Muscle of leg (tissue), 16 donors: ENCODE measurements at places on chromosomes 7 and 10.

GRCh38 chr7:121271098-121271497 is 57.7 kb upstream of the WNT16 start:
- DNase-seq, result no peak
- no peaks in the 10 kb centered on the region for H3K27me3 ChIP-seq
- H3K4me1 ChIP-seq, result no peaks in the 10 kb centered on the region
- no peak overlapping the region for H3K4me3 ChIP-seq

- peaks cover 7% of the 10 kb centered on the region for H3K4me1 ChIP-seq
- H3K36me3 ChIP-seq, result no peaks in the 10 kb centered on the region
- no peak overlapping the region for H3K4me3 ChIP-seq
- no peaks in the 10 kb centered on the region for H3K27me3 ChIP-seq
- H3K27ac ChIP-seq, result no peak overlapping the region
- no peak for DNase-seq
Measured at GRCh38 chr10:17222329-17222728, 5.7 kb upstream of the VIM start.

GRCh38 chr7:113710310-113711096 is 208.3 kb downstream of the PPP1R3A start:
- no peaks in the 10 kb centered on the region for H3K27me3 ChIP-seq
- no peak overlapping the region for H3K4me3 ChIP-seq
- H3K27ac ChIP-seq, result no peak overlapping the region
- no peaks in the 10 kb centered on the region for H3K36me3 ChIP-seq
- DNase-seq, result peak; percentile 80

- H3K4me1 ChIP-seq, result peaks cover 30% of the 10 kb centered on the region
- H3K27me3 ChIP-seq, result no peaks in the 10 kb centered on the region
- no peak overlapping the region for H3K4me3 ChIP-seq
- H3K27ac ChIP-seq, result no peak overlapping the region
- peak; percentile 76 for DNase-seq
- peaks cover 3% of the 10 kb centered on the region for H3K36me3 ChIP-seq
Measured at GRCh38 chr7:104980841-104981671, 32.9 kb upstream of the KMT2E start.

GRCh38 chr10:14608381-14609001 is 166.2 kb downstream of the FAM107B start:
- peaks cover 15% of the 10 kb centered on the region for H3K4me1 ChIP-seq
- no peaks in the 10 kb centered on the region for H3K36me3 ChIP-seq
- H3K27me3 ChIP-seq, result peaks cover 8% of the 10 kb centered on the region

GRCh38 chr10:99450624-99451498 is 20.4 kb upstream of the GOT1 start:
- DNase-seq, result peak; percentile 22
- H3K36me3 ChIP-seq, result no peaks in the 10 kb centered on the region
- peaks cover 26% of the 10 kb centered on the region for H3K27me3 ChIP-seq
- H3K27ac ChIP-seq, result no peak overlapping the region

- H3K4me3 ChIP-seq, result no peak overlapping the region
- no peaks in the 10 kb centered on the region for H3K27me3 ChIP-seq
- no peak for DNase-seq
- no peak overlapping the region for H3K27ac ChIP-seq
Measured at GRCh38 chr7:108360058-108360800, 96.0 kb downstream of the NRCAM start.

- H3K4me3 ChIP-seq, result no peak overlapping the region
- H3K27ac ChIP-seq, result no peak overlapping the region
- no peak for DNase-seq
- H3K36me3 ChIP-seq, result no peaks in the 10 kb centered on the region
- no peaks in the 10 kb centered on the region for H3K4me1 ChIP-seq
- no peaks in the 10 kb centered on the region for H3K27me3 ChIP-seq
Measured at GRCh38 chr7:22470981-22471380, 29.0 kb downstream of the STEAP1B start.

DNA sequence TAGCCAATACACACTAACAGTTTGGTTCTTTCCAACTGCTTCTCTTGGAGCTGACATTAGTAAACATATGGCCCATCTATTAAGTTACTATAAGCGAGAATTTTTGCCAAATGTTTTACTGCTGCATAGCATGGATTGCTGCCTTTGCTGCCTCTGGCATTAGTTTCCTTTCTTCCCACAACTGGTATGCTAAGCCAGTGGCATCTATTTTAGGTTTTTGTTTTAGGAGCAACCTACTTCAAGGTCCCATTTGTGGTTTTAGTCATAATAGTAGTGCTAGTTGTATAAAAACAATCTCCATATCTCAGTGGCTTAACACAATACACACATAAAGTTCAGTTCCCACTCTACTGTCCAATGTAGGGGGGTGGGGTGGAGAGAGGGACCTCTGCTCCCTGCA is 25.9 kb upstream of the PANK1 start:
- H3K4me3 ChIP-seq, result no peak overlapping the region
- peaks cover 16% of the 10 kb centered on the region for H3K4me1 ChIP-seq
- DNase-seq, result peak; percentile 43
- H3K27me3 ChIP-seq, result no peaks in the 10 kb centered on the region

GRCh38 chr7:24843821-24844434 is 86.7 kb upstream of the GSDME start:
- no peaks in the 10 kb centered on the region for H3K27me3 ChIP-seq
- no peak overlapping the region for H3K4me3 ChIP-seq
- H3K27ac ChIP-seq, result no peak overlapping the region
- no peak for DNase-seq
- H3K36me3 ChIP-seq, result no peaks in the 10 kb centered on the region

- no peak overlapping the region for H3K4me3 ChIP-seq
- peaks cover 18% of the 10 kb centered on the region for H3K36me3 ChIP-seq
- H3K27me3 ChIP-seq, result no peaks in the 10 kb centered on the region
- H3K4me1 ChIP-seq, result no peaks in the 10 kb centered on the region
Measured at GRCh38 chr7:130180571-130181262, 24.5 kb downstream of the TMEM209 start.

DNA sequence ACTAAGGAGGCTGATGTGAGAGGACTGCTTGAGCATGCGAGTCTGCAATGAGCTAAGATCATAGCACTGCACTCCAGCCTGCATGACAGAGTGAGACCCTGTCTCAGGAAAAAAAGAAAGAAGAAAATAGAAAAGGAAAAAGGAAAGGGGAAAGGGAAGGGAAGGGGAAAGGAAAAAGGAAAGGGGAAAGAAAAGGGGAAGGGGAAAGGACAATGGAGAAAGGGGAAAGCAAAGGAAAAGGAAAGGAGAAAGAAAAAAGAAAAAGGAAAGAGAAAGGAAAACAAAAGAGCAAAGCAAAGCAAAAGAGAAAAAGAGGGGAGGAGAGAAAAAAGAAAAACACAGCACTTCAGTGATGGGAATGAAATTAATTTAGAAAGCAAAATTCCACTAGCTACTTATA is 179.3 kb downstream of the SRPK2 start:
- H3K4me3 ChIP-seq, result no peak overlapping the region
- DNase-seq, result no peak
- no peaks in the 10 kb centered on the region for H3K27me3 ChIP-seq
- H3K4me1 ChIP-seq, result peaks cover 7% of the 10 kb centered on the region

- no peak overlapping the region for H3K4me3 ChIP-seq
- peaks cover 20% of the 10 kb centered on the region for H3K4me1 ChIP-seq
- H3K27ac ChIP-seq, result no peak overlapping the region
- H3K36me3 ChIP-seq, result no peaks in the 10 kb centered on the region
- H3K27me3 ChIP-seq, result no peaks in the 10 kb centered on the region
- peak; percentile 24 for DNase-seq
Measured at GRCh38 chr7:70098133-70098561, 499.9 kb downstream of the AUTS2 start.

- H3K27me3 ChIP-seq, result no peaks in the 10 kb centered on the region
- H3K4me3 ChIP-seq, result peak overlapping the region; percentile 66
- H3K36me3 ChIP-seq, result no peaks in the 10 kb centered on the region
- peaks cover 6% of the 10 kb centered on the region for H3K4me1 ChIP-seq
- H3K27ac ChIP-seq, result peak overlapping the region; percentile 90
- DNase-seq, result peak; percentile 44
Measured at GRCh38 chr7:17939606-17940301, 540 bp downstream of the SNX13 start.

- H3K27me3 ChIP-seq, result no peaks in the 10 kb centered on the region
- H3K4me3 ChIP-seq, result no peak overlapping the region
- H3K36me3 ChIP-seq, result peaks cover 7% of the 10 kb centered on the region
- no peak for DNase-seq
- no peaks in the 10 kb centered on the region for H3K4me1 ChIP-seq
- H3K27ac ChIP-seq, result no peak overlapping the region
Measured at GRCh38 chr7:120806669-120807068, 51.3 kb downstream of the TSPAN12 start.

GRCh38 chr7:39697483-39697882 is 74.1 kb downstream of the RALA start:
- H3K36me3 ChIP-seq, result peaks cover 34% of the 10 kb centered on the region
- H3K4me1 ChIP-seq, result no peaks in the 10 kb centered on the region
- no peak for DNase-seq
- H3K27ac ChIP-seq, result no peak overlapping the region

DNA sequence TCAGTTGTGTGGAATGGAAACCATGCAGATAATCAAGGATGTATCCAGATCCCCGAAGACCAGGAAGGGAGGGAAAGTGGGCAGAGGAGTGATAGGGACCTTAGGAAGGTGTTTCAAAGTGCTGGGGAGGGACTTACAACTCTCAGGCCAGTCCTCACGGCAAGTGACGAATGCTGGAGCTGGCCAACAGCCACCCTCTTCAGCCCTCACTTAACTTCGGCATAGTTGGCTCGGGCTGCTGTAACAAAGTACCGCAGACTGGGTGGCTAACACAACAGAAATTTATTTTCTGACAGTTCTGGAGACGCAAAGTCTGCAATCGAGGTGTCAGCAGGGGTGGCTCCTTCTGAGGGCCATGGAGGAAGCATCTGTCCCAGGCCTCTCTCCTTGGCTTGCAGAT is 265.9 kb upstream of the YAE1 start:
- H3K4me3 ChIP-seq, result no peak overlapping the region
- H3K27me3 ChIP-seq, result no peaks in the 10 kb centered on the region
- H3K4me1 ChIP-seq, result no peaks in the 10 kb centered on the region
- H3K27ac ChIP-seq, result no peak overlapping the region
- H3K36me3 ChIP-seq, result no peaks in the 10 kb centered on the region

GRCh38 chr7:4845740-4846142 is 16.1 kb downstream of the PAPOLB start:
- no peaks in the 10 kb centered on the region for H3K4me1 ChIP-seq
- no peaks in the 10 kb centered on the region for H3K27me3 ChIP-seq
- no peak overlapping the region for H3K4me3 ChIP-seq
- no peak for DNase-seq
